ENCODE measurements at places on chromosomes 13 and 19.

DNA sequence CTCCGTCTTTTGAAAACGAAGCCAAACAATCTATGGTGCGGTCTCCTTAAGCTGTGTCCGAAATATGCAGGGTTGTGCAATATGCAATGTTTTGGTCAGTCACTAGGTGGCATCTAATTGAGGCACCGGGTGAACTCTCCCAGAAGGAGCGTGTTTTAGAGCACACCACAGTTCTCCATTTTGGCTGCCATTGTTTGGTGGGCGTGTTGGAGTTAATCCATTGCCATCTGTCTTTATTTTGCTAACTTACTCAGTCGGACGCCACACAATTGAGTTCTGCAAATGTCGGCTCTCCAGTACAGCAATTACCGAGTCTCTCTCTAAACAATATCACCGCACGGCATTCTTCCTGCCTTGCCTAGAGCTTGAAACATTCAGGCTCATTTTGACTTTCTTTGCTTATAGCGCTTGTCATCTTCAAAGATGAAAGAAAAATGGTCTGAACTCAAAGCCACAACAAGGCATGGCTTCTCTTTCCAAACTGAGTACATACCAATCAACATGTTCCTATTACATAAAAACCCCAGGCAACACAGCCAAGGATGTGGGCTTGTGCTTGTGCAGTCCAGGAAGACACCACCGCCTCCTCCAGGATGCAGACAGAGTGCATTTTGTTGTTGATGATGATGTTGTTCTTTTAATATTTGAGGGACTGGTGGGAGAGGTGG is 182.0 kb upstream of the SERP2 start:
- DNase-seq: no peak

GRCh38 chr13:78787190-78787589 is 128.2 kb upstream of the OBI1 start:
- DNase-seq: no peak

GRCh38 chr19:54551950-54552912 is 21.4 kb upstream of the LILRA2 start:
- DNase-seq: no peak

DNA sequence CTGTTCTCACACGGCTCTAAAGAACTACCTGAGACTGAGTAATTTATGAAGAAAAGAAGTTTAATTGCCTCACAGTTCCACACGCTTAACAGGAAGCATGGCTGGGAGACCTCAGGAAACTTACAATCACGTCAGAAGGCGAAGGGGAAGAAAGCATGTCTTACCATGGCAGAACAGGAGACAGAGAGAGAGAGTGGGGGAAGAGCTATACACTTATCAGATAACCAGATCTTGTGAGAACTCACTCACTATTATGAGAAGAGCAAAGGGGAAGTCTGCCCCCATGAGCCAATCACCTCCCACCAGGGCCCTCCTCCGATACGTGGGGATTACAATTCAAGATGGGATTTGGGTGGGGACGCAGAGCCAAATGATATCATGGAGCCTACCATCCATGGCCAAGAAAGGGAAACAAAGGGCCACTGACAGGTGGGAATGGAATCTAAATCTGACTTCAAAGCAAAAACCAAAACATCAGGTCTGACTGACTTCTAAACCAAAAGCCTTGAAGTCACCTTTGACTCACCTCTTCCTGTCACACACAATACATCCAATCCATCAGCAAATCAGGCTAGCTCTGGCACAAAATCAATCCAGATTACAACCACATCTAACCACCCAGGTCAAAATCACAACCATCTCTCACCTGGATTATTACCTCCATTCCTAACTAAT is 189.7 kb downstream of the ENOX1 start:
- DNase-seq: no peak

DNA sequence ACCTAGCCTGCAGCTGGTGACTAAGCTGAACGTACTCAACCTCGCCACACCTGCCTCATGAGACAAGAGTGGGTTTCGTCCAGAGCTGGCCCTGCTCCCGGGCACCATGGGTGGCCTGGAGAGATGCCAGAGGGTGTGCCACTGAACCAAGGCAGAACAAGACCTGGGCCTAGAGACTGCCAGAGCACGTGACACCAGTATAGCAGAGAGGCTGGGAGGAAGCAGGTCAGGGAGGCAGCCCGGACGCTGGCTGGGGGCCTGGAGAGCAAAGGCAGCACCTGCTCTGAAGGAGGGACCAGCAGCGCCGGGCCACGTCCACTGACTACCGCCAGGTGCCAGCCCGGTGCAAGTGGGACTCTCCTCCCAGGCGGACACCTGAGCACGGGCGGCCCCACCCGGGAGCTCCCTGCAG is 7.3 kb upstream of the C13orf46 start:
- DNase-seq: no peak

DNA sequence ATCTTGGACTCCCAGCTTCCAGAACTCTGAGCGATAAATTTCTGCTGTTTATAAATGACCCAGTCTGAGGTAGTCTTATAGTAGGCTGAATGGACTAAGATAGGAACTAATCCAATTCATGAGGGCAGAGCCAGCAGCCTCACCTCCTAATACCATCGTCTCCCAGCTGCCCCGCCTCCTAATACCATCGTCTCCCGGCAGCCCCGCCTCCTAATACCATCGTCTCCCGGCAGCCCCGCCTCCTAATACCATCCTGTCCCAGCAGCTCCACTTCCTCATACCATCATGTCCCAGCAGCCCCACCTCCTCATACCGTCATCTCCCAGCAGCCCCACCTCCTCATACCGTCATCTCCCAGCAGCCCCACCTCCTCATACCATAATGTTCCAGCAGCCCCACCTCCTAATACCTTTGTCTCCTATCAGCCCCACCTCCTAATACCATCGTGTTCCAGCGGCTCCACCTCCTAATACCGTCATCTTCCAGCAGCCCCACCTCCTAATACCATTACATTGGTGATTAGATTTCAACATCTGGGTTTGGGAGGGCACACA is 2.4 kb upstream of the ARGLU1 start:
- DNase-seq: peak; percentile 73

DNA sequence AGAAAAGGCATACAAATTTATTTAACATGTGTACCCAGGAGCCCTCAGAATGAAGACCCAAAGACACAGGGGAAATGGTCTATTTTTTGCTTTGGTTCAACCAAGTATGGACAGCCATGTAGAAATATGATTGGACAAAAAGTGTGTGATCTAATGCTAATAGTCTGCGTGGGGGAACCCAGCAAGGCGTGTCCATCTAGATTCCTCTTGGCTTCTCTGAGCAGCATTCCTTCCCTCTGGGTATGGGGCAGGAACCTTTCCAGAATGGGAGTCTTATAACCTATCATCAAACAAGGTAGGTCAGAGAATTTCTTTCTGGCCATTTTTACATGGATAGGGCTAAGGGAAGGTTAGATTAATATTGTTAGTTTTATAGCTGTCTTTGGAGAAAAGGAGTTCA is 698.2 kb downstream of the FGF9 start:
- no peak for DNase-seq

DNA sequence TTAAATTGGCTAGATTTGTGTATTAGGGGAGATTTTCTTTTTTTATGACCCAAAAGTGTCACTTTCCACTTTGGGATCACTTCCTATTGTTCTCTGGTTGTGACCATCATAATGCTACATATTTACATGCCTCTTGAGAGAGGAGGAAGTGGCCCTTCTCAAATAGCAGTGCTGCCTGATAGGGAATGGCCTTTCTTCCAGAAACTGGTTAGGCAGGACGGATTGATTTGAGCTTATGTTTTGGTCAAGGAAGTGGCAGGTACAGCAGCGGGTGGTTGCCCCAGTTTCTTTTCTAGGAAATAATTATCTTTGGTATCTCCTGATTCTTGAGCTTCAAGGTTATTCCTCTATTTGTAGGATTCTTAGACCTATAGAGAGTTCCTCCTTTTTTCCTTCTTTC is 21.9 kb upstream of the WTIP start:
- DNase-seq: no peak

- DNase-seq: no peak
These were observed 566 bp downstream of the TIMM13 start for GRCh38 chr19:2426611-2427428.

DNA sequence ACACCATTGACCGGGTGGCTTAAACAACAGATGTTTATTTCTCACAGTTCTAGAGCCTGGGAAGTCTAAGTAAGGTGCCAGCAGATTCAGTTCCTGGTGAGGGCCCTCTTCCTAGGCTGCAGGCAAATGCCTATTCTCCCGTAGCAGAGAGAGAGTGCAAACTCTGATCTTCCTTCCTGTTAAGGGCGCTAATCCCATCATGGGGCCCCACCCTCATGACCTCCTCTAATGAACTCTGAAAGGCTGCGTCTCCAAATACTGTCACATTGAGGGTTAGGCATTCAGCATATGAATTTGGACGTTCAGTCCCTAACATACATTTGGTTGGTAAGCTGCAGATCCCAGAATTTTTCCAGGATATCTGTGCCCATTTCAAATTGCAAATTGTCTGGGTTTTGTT is 128.8 kb downstream of the GGACT start:
- DNase-seq: no peak

Measured in ovary (tissue), 10 donors.